CD4-positive, CD25-positive, alpha-beta regulatory T cell (primary cell): ENCODE measurements at places on chromosomes 7 and 10.

DNA sequence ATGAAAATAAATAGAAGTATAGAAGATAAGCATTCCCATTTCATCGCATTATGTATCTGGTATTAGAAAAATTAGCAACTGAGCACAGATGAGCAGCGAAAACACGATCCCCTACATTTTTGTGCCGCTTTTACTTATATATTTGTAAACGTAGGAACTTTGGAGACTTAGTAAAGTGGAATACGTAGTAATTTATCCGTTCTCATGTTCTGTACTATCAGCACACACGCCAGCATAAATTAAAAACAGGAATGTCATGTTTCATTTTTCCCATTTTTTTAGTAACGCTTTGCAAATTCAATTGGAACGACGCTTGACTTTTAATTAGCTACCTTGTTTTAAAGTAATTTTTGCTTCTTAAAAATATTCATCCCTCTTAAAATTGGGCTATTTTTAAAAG lies 2.4 kb downstream of the ZNRF2 start:
- DNase-seq: no peak

GRCh38 chr7:146865696-146866095 lies 749.1 kb downstream of the CNTNAP2 start:
- no peak for DNase-seq

GRCh38 chr10:70348228-70348850 lies 34.1 kb downstream of the LRRC20 start:
- DNase-seq: peak; percentile 22

- DNase-seq: peak; percentile 76
These were observed 435 bp upstream of the PWWP2B start for GRCh38 chr10:132396494-132397035.

- no peak for DNase-seq
These were observed 137.3 kb downstream of the SEMA3C start for GRCh38 chr7:80781561-80781979.

GRCh38 chr7:92685136-92686042 lies 95.2 kb upstream of the FAM133B start:
- peak; percentile 98 for DNase-seq

DNA sequence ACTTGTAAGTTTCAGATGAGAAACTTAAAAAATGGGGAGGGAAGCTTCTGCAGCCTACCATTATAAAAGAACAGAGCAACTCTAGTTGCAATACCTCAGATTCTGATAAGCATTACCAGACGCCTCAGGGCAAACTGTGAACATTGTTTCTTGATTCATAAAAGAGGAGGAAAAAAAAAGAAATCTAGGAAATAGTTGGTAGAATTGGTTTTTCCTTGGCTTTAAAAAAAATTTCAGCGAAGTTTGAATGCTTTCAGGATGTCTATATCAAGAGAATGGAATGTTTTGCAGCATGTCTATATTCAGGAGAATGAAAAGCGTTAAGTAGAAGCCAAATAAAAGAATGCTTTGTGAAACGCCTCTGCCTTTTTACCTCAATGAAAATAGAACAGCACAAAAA lies 17.5 kb upstream of the ANLN start:
- DNase-seq: no peak

DNA sequence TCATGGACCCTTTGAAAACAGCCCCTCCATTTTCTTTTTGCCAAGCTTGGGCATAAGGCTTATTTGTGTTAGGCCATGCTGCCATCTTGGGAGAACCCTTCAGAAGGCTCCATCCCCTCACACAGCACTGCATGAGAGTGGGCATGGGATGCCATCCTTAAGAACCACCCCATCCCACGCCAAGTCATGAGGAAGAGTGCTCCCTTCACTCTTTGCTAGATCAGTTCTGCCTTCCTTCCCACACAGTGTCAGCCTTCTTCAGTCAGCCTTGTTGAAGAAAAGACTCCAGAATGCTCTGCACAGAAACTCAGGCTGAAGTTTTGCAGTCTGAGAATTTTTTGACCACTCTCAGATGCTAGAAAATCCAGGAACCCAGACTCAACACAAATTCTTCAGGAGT lies 15.5 kb upstream of the CHN2 start:
- no peak for DNase-seq

DNA sequence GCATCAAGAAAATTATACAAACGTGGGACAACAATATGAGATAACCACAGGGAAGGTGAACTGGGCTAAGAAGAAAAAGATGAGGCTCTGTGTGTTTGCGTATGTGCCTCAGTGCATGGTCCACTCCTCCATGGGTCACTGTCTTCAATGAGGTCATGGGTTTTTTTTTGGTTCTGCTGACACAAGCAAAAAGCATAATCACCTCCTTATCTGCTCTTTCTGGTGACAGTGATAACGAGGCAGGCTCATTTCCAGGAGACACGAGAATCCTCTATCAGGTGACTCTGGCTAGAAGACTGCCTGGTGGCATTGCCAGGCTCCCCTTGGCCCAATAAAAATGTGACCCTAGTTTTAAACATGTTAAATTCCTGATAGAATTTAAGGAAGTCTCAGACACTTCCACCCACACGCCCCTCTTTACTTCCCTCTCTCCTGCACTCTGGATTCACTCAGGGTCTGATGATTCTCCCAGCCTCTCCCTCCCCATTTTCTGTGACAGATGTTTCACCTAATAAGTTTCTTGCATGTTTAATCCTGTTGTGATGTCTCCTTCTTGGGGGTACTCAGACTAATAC lies 35.3 kb upstream of the CDCA7L start:
- no peak for DNase-seq

- DNase-seq: no peak
These were observed 82.0 kb downstream of the AFAP1L2 start for GRCh38 chr10:114322344-114322743.

- no peak for DNase-seq
These were observed 42.6 kb downstream of the TMEM130 start for GRCh38 chr7:98827258-98827657.

DNA sequence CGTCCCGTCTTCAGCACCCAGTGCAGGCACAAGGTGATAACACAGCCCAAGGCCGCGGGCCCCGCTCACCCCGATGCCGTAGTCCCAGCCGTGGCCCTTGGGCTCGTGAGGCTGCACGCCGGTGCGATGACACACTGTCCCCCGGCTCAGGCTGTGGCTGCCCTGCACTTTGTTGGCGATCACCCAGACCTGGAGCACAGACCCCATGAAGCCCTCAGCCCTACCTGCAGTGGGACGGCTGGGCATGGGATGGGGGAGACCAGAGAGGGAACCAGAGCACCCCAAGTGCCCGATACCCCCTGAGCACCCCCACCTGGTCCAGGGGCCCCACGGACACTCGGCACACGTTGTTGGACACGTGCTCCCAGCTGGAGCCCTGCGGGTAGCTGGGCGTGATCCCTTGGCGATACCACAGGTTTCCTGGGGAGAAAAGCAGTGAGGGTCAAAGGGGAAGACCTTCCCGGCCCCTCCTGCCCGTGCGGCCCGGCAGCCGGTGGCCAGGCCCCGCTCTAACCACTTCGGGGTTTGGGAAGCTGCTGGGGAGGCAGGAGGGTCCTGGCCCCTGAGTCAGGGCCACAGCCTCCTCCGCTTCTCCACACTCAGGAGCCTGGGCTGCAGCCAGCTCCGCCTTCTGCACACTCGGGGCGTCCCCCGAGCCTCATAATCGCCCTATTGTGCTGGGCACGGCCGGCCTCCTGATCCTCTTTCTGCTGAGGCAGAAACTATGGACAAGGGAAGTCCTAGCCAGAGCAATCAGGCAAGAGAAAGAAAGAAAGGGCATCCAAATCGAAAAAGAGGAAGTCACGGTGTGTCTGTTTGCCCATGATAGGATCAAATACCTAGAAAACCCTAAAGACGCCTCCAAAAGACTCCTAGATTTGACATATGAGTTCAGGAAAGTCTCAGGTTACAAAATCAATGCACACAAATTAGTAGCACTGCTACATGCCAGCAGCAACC lies 6.7 kb downstream of the BHLHA15 start:
- no peak for DNase-seq

DNA sequence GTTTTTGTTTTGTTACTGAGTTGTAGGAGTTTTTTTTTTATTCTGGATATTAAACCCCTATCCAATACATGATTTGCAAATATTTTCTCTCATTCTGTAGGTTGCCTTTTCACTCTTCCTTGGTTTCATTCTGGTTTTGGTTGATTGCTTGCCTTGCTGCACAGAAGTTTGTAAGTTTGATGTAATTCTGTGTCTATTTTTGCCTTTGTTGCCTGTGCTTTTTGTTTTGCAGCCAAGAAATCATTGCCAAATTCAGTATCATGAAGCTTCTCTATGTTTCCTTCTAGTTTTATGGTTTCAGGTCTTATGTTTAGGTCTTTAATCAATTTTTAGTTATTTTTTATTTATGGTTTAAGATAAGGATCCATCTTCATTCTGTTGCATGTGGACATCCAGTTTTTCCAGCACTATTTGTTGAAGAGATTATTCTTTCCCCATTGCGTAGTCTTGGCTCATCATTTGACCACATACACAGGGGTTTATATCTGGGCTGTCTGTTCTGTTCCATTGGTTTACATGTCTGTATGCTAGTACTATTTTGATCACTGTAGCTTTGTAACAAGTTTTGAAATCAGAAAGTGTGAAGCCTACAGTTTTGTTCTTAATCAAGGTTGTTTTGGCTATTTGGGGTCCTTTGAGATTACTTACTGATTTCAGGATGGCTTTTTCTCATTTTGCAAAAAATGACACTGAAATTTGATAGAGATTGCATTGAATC lies 26.4 kb downstream of the BMPR1A start:
- no peak for DNase-seq

GRCh38 chr10:23325132-23325531 lies 19.5 kb downstream of the C10orf67 start:
- no peak for DNase-seq

DNA sequence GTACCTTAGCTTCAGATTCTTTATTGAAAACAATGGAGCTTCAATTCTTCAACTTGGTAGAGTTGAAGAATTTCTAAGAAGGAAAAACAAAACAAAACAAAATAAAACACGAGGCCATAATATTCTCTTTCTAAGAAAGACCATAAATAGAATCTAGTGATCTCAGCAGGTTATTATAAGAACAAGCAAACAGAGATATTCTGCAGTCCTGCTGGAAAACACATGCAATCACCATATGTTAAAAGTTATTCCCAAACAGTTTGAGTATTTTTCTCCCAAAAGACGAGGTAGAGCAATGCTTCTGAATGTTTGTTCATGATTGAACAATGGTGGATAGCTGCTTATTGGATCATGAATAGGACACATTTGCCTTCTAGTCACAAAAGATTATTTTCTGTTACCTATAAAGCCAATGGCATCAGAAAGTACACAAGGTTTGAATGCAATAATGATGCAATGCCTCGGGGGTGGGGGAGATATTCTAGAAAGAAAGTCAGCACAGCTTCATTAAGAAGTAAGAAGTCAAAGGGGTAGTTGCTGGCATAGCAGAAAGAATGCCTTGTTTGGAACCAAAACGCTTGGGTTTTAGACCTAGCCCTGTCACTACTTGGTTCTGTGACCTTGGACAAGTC lies 59.3 kb downstream of the CREB3L2 start:
- no peak for DNase-seq

GRCh38 chr7:40582539-40582938 lies 447.7 kb downstream of the SUGCT start:
- DNase-seq: no peak

- no peak for DNase-seq
These were observed 282.5 kb downstream of the GALNT17 start for GRCh38 chr7:71414490-71414889.

DNA sequence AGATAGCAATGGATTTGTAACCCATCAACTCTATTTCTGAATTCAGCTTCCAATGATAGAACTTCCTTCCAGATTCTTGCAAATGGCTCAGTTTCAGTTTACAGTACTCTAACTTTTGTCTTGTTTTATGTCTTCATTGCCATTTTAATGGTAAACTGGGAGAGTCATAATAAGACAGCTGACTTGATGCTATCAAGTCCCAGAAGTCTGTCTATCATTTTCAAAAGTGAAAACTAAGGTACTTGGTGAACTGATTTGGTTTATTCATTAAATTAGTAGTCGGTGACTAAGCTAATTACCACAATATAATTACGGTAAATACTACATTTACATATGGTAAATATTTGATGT lies 25.0 kb downstream of the RTKN2 start:
- DNase-seq: no peak

- no peak for DNase-seq
These were observed 7.2 kb downstream of the NET1 start for GRCh38 chr10:5419466-5420094.

- DNase-seq: no peak
These were observed 30.5 kb upstream of the SRGN start for GRCh38 chr10:69057261-69057950.

GRCh38 chr7:69232445-69233376 lies 365.6 kb upstream of the AUTS2 start:
- DNase-seq: no peak

DNA sequence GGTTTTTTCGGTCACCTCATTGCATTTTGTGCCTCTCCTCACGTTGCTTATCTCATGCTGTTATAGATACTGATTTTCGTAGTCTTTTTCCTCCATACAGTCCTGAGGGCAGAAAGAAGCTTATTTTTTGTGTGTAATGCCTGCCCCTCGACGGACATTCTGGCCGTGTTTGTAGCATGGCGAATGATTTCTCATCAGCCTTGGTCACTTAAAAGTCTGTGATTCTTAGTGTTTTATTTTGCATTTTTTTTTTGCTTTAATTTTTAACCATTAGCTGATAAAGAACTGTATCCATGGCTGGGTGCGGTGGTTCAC lies 469 bp upstream of the NOC3L start:
- DNase-seq: no peak
